ENCODE measurements at places on chromosomes 3 and 15.

DNA sequence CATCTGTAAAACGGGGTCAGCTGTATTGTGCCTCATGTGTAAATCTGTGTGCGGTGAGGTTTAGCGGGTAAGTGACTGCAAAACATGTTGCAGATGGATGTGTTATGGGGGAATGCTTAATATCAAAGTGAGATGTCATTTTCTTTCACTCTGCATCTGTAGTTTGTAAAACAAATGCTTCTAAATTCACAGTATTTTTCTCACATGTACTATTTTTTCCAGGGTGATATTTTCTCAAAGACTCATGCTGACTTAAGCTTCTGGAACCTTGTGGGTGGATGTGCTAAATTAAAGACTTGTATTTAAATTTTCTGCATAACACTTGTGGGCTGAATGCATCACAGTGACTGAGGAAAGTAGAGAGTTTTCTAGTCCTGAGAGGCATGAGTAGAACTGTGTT is 115.2 kb upstream of the TP63 start:
- no peak for DNase-seq

DNA sequence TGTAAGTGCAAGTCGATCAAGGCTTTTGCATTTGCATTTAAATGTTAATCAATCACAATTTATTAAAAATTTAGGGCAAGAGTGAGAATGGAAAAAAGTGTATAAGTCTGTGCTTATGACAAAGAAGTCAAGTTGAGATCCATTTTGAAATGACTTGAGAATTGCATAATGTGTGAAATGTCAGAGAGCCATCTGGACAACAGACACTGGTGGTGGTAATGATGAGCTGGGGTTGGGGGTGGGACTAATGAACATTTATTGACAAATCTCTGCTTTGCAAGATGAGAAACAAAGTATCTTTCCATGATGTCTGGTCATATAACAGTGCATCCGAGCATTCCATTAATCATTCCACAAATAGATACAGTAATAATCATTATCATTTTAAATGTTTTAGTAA is 89.4 kb upstream of the ZBTB20 start:
- no peak for DNase-seq

DNA sequence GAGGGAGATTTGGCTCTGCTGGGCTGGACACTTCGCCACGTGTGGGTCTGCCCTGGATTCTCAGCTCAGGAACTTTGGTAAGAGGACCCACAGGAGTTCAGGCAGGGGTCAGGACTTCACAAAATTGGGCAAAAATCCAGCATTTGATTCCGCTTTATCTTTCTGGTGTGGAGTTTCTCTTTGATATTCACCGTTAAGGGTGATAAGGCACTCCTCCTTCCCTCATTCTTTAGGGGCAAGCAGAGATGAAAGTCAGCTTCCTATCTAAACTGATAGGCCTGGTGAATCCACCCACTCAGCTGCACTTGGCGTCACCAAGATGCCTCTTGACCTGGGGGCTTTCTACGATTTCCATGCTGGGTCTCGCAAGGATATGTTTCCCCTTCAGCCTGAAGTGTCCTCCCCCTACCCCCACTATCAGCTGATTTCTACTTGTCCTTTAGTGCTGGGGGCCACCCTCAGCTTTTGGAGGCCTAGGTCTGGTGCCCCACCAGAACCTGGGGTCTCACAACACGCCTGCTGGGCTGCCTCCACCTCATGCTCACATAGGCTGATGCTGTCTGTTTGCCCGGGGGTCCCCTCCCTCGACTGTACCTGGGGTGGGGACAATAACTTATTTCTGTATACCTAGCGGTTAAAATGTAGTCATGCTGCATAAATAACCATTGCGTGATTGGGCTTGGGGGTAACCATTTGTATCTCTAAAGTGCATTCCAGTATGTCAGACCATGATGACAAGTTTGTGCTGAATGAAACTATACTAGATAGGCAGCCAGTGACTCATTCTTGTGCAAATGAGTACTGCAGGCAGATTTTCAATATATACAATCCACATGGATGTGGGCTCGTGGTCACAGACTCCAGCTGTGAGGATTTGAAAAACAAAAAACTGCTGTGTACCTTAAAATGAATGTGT is 248.3 kb downstream of the ADAMTS17 start:
- no peak for DNase-seq

- peak; percentile 8 for DNase-seq
These were observed 113.5 kb downstream of the KCNAB1 start for GRCh38 chr3:156233876-156234275.

DNA sequence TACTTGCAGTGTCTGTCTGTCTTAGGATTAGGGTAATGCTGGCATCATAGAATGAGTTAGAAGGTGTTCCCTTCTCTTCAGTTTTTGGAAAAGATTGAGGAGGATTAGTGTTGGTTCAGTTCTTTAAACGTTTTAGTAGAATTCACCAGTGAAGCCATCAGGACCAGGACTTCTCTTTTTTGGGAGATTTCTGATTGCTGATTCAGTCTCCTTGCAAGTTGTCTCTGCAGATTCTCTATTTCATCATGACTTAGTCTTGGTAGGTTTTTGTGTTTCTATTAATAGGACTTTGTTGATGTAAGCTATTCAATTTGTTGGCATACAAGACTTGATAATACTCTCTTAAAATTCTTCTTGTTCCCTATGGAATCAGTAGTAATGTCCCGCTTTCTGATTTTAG is 48.9 kb downstream of the STT3B start:
- no peak for DNase-seq

GRCh38 chr3:188589071-188589470 is 435.1 kb downstream of the LPP start:
- no peak for DNase-seq

- DNase-seq: no peak
These were observed 41.1 kb upstream of the TMCO5A start for GRCh38 chr15:37893309-37893708.

DNA sequence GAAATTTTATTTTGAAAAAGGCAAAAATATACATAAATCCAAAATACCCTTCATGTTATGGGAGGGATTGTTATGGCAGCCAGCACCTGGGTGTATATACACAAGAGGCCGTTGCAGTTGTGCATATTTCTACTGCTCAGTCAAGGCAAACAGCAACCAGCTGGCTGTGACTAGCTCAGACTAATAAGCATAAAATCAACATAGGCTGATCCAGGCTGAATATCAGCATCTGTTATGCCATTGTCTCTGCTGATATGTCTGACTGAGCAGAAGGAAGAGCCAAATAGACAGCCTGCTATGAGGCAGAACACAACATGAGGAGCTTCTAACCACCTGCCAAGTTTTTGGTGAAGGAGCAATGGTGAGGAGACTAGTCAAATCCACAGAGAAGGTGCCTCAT is 457.5 kb upstream of the ALCAM start:
- DNase-seq: no peak

GRCh38 chr3:79953591-79954101 is 185.8 kb upstream of the ROBO1 start:
- DNase-seq: no peak

DNA sequence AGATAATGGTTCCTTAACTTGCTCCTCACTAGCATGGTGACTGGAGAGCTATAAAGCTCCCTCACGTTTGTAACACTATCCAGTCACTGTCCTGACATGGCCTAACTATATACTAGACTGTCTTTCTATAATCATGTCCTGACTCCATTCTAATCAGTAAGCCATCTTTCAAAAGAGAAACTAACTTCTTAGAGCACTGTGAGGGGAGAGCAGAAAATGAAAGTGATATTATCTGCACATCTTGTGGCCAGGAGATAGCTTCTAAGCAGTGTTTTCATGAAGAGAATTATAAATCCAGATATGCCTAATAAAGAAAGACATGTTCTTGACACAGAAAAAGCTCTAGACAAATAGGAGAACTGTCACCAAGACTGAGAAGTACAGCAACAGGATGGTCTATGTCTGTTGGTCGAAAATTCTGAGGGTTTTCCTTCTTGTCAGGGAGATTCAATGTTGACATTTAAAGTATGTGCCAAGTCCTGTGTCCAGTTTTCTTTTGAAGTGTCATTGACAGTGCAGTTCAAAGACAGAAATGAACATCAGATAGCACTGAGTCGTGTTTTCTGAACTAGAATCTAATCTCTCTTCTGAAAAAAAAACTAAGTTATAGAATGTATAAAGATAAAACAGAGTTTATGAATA is 230.6 kb upstream of the PEX5L start:
- DNase-seq: no peak

- no peak for DNase-seq
These were observed 57.4 kb upstream of the ST3GAL6 start for GRCh38 chr3:98705694-98706093.

DNA sequence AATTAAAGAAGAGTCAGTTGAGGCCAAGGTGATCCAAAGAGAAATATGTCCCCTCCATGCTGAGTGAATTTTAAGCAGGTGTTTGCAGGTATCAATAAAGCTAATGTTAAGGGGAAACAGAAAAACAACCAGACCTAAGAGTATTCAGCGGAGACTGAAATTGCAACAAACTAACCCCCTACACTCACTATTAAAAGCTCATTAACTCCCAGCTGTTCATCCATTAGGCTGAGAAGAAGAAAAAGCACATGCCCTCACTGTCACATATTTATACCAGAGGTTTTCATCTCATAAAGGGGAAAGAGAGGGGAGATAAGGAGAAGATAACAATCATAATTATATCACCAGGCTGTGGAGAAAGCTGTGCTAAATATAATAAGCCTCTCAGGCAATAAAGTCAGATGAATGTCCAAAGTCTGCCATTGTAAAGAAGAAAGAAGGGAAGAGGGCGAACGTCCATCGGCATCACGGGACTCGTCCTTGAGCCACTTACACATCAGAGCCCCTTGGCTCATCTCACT is 145.2 kb downstream of the TAFA4 start:
- DNase-seq: no peak

- DNase-seq: no peak
These were observed 25.9 kb upstream of the ABHD10 start for GRCh38 chr3:111952866-111953450.

DNA sequence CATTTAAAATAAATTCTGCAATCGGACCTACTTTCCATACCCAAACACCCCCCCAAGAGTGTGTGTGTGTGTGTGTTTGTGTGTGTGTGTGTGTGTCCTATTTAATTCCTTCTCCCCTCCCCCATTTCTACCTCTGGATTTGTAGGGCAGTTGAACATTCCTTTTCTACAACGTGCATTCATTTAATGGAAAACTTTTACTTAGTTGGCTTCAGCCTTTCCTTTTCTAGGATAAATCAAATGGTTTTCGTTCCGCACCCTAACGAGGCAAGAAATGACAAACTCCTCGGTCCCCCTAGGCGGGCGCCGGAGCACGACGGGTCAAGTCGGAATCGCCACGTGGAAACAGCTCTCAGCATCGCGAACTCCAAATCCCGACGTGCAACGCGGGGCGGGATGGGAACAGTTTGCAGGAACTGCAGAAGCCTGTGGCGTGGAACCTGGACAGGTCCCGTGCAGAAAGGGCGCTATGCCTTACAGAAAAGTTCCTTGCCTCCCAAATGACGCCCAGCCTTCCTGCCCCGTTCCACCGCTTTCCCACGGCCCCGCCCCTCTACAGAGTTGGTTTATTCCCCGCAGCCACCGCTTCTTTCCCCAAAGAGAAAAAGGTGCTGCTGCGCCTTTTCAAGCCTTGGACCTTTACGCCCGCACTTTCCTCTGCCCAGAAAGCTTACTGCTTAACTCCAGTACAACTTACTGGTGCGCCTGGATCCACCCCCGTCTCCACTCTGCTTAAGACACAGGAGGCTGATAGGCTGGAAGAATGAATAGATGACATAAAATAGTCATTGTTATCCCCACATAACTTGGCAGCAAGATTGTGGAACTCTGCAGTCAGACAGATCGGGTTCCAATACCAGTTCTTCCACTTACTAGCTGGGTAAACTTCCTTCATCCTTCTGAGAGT is 1.1 kb upstream of the EIF2B5 start:
- peak; percentile 80 for DNase-seq

GRCh38 chr3:46301122-46301835 is 52.6 kb upstream of the CCR2 start:
- no peak for DNase-seq

DNA sequence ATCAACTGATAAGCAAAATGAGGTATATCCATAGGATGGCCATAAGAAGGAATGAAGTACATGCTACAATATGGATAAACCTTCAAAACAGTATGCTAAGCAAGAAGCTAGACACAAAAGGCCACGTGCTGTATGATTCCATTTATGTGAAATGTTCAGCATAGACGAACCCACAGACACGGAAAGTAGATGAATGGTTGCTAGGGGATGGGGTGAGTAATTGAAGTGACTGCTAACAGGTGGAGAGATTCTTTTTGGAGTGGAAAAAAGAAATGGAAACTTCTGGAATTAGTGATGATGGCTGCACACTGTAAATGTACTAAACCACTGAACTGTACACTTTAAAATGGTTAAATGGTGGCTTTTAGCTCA is 630 bp upstream of the EFCAB12 start:
- no peak for DNase-seq

DNA sequence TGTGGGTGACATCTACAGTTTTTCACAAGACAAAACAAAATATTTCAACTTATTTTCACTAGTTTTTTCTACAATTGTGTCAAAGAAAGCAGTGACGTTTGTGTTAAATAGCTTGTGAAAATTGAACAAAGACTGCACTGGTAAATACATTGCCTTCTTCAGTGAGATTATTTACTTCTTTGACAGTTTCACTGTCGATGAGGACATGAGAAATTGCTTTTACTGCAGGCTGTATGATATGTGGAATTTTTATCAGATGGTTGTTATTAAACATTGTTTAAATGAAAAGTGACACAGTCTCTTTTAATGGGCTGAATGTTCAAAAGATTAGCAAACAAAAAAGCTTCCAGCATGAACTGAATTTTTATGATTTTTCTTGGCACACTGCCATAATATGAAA is 773.9 kb upstream of the CADM2 start:
- peak; percentile 1 for DNase-seq

DNA sequence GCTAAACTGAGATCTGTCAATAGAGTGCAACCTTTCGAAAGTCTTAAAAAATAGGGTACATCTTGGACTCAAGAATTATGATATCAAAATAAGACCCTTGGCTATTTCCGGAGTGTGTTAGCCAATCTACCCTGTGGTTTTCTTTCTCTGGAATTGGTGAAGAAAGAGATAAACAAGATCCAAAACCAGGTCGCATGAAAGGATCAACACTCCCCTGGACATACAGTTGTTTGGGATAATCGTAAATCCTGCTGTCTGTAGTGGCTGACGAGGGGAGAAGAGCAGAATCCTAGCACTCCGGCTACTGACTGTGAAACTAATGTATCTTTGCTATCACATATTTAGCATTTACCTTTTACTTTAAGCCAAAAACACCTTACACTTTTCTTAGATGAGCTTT is 30.9 kb downstream of the FNDC3B start:
- no peak for DNase-seq

DNA sequence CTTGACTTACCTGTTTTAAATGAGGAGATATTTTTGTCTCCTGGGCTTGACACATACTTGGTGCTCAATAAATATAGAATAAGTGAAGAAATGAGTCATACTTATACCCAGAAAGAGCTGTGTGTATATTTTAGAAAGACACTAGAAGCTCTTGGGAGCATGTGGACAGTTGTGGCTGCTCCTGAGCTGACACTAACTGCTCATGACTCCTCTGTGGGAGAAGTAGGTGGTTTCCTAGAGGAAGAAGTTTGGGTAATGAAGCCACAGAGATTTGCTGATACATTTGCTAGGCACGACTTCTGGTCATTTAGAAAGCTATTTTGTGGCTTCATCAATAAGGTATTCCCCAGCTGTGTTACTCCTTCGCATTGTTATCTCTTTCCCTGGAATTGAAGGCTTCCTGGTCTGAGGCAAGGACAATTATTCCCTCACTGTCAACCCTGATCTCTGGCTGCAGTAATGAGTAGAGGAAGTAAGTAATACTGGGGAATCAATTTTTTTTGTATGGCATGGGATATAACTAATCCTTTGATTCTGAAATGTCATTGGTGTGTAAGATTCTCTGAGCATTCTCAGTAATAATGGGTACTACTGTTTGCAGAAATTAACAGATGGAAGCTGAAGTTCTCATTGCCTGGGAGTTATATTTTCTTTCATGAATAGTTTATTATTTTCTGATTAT is 79.6 kb upstream of the DCBLD2 start:
- no peak for DNase-seq

Measured in HTR-8/SVneo (cell line).